ENCODE measurements at places on chromosomes 11 and 22. TPM values are rescaled to one million over a fixed set of nuclear protein-coding genes. Genes with fewer than 3 reads are reported as not detected.

ALDH3B2 gene
- not detected for total RNA-seq

IGLL1 gene
- not detected for total RNA-seq

TENM4 gene
- total RNA-seq, result 0.39 TPM

FAT3 gene
- total RNA-seq, result 0.33 TPM

Measured in Panc1 (cell line).